B cell (primary cell): ENCODE measurements at places on chromosomes 1 and 21. TPM values are rescaled to one million over a fixed set of nuclear protein-coding genes. Genes with fewer than 3 reads are reported as not detected.

- peak; percentile 69 for DNase-seq
These were observed 59.0 kb upstream of the CD1D start for GRCh38 chr1:158121604-158122254.

DNA sequence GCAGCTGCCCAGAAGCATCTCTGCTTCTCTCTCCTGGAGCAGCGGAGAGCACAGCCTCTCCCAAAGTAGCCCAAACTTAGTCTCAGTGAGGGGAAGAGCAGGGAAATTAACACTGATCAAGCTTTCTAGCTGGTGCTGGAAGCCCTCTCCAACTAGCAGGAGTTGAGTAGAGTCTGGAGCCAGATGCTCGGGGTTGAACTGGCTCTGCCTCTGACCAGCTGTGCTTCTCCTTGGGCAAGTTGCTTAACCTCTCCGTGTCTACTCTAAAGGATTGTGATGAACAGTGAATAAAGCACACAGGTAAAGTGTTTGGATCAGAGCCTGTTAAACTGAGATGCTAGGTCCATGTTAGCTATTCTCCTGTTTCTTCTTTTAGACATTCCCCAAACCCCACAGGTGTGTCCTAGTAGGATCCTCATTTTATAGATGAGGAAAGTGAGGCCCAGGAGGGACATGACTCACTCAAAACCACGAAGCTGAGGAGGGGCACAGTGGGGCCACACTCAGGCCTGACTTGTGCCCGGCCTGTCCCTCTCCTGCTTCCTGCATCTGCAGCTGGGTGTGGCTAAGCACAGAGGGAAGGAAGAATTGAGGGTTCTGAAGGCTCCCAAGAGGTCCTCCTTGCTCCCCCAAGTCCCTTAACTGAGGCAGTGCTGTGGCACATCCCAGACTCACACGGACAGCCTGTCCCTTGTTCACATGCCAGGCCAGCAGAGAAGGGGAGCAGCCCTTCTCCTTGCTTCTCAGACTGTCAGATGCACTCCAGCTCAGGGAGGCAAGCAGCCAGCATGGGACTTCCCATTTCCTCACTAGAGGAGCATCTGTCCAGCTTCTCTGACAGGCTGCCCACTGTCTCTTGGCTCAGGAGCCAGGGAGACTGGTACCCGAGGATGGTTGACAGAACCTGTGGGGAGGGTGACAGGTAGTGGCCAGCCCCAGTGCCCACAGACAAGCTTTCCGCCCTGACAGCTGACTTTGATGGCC lies 152.0 kb upstream of the IGSF21 start:
- no peak for DNase-seq

DNA sequence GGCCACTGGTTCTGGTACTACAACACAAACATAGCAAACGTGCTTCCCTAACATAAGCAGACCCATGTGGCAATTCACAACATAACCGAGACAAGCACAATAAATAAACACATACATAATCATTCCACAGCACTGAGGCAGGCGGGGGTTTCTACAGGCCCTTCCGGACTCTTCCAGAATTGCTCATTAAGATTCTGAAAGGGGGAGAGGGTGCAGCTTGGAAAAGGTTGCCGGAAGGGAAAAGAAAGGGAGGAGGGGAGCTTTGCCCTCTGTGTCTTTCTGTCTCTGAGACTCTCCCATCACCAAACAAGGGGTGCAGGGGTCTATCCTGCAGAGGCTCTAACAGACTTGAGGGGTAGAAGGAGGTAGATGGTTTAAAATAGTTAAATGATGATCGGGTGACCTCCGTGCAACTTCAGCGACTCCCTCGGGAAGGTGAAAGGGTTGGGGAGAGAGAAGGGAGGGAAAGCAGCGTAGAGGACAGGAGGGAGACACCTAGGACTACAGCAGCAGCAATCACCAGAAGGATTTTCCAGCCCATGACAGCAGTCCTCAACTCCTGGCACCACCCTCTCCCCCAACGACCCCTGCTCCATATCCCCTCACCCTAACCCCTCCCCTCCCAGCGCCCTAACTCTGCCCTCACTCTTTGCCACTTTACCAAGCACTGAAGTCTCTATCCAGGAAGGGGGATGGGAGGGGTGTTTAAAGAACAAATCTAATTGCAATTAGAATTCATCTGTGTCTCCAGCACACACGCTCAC lies 365.5 kb upstream of the ESRRG start:
- DNase-seq = no peak

DNA sequence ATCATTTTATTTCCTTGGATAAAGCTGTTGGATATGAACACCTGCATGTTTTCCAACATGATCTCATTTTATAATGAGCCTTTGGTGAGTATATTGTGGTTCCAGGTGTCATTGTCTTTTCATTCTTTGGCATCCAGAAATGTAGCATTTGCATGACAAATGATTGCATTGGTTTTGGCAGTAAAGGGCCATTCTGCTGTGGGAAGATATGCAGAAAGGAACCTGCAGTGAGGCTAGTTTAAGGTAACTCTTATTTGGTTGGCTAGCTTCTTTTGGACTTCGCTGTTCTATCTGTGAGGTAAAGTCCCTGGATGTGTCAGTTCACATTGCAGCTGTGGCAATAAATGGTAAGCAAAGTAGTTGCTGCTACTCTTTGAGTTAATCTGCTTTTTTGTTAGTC lies 343.0 kb downstream of the AMY1C start:
- DNase-seq = no peak

DNA sequence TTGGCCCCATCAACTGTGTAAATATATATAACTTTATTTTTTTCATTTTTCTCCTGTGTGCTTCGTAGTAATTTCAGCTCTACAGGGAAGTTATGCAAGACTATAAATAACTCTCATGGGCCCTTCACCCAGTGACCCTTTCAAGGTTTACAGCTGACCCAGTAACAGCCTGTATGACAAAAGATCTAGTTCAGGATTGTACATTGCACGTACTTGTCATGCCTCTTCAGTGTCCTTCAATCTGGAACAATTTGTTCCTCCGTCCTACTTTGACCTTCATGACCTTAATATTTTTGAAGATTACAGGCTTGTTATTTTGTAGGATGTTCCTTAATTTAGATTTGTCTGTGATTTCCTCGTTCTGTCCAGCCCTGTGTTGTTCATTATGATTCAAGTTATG lies 40.5 kb downstream of the BRINP2 start:
- no peak for DNase-seq

GRCh38 chr1:20533635-20534034 lies 18.7 kb upstream of the FAM43B start:
- DNase-seq = no peak

DNA sequence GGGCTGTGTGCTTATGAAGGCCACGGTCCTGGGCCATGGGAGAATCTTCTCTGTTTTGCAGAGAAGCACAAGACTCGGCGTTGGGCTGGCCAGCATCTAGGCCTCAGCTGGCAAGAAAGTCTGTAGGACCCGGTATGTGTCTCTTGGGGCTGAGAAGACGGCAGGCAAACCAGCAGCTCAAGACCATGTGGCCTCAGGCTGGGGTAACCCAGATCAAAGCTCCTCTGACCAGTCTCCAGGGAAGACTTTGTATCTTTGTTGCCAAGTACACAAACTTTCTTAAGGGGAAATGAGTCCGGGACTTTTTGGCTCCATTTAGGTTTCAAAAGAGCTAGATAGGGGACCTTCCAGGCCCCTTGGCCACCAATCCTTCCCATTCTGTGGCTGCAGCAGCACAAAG lies 60.1 kb downstream of the PTP4A2 start:
- DNase-seq = peak; percentile 51

GRCh38 chr1:235051521-235051920 lies 77.1 kb downstream of the TOMM20 start:
- no peak for DNase-seq

- DNase-seq = peak; percentile 62
These were observed 19.1 kb downstream of the RAB7B start for GRCh38 chr1:205983925-205984725.

DNA sequence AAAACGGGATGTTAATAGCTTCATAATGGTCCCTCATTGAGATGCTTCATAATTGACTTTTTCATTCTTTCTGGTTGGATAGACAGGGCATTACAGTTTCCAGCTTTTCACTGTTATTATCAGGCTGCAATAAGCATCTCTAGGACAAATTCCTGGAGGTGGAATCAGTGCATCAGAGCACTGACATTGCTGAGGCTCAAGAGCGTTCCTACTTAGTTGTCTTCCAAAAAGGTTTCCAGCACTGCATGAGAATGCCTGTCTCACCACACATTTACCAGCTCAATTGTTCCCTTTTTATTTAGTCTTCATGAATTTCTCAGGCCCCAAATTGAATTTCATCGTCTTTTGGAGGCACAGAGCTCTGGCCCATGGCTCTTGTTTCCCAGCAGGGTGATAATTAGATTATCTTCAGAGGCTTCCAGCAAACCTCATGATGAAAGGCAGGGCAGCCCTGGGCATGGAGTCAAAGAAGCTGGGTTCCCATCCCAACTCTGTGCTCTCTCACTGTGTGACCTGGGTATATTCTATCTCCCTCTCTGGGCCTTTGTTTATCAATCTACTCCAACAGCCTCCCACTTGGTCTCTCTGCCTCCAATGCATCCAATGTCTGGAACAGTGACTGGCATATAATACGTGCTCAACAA lies 451.4 kb downstream of the PTPRU start:
- DNase-seq = no peak

ASPM gene
- polyA plus RNA-seq = 0.13 and 0.14 TPM in 2 replicates

USH2A gene
- polyA plus RNA-seq = 0.01 TPM in 1 of 2 replicates, not detected in the other

LRRC53 gene
- polyA plus RNA-seq = not detected in 2 replicates

CASZ1 gene
- polyA plus RNA-seq = 9.5 and 18.9 TPM in 2 replicates
